ENCODE measurements at places on chromosomes 2 and 18.

- DNase-seq = no peak
Observed at GRCh38 chr2:165163761-165164160, 40.1 kb downstream of the SCN3A start.

DNA sequence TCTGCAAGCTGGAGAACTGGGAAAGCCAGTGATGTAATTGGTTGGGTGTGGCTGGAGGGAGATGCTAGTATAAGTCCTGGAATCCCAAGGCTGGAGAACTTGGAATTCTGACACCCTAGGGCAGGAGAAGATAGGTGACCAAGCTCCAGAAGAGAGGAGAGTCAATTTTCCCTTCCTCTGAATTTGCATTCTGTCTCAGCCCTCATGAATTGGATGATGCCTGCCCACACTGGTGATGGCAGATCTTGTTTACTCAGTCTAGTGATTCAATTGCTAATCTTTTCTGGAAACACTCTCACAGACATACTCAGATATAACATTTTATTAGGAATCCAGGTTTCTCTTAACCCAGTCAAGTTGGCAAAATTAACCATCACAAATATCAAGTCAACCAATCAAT is 287.2 kb downstream of the RDH14 start:
- DNase-seq = no peak

GRCh38 chr2:88220718-88221117 is 50.6 kb downstream of the THNSL2 start:
- DNase-seq = no peak

GRCh38 chr18:24436939-24437338 is 10.5 kb downstream of the IMPACT start:
- no peak for DNase-seq

DNA sequence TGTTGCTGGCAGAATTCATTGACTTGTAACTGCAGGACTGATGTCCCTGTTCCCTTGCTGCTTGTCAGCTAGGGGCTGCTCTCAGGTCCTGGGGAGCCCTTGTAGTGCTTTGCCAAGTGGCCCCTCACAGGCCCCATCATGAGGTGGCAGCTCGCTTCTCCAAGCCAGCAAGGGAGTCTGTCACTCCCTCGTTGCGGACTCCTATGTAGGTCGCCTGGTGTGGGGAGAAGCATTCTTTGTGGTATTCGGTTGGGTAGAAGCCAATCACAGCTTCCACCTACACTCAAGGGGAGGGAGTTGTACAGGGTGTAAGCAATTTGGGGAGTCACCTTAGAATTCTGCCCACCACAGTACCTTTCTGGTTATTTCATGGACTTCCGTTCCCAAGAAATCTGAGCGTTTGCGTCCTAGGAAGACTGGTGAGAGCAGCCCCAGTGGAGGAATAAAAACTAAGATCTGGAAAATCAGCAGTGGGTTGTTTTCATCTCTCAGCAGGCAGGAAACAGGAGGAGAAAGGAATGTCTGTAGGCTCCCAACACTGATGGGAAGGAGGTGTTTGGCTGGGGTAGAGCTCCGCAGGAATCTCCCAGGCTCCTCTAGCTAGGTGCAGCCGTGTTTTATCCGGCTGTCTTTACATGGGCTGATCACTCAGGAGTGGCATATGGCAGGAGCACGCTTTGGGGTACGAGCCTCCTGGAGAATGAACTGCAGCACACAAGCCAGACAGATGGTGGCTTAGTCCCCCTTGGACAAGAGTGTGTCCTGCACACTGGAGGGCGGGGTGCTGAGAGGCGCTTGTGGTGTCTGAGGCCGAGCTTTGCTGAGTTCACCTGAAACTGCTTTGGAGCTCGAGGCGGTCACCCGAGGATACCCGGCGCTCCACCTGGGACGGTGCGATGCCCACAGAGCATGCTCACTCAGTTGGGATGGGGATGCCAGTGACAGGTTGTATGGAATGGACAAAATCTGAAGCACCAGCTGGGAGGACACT is 58.3 kb downstream of the LDLRAD4 start:
- peak; percentile 61 for DNase-seq

- no peak for DNase-seq
Observed at GRCh38 chr18:80196528-80197320, 50.6 kb downstream of the PARD6G start.

- no peak for DNase-seq
Observed at GRCh38 chr2:238771218-238771617, 76.7 kb upstream of the TWIST2 start.

DNA sequence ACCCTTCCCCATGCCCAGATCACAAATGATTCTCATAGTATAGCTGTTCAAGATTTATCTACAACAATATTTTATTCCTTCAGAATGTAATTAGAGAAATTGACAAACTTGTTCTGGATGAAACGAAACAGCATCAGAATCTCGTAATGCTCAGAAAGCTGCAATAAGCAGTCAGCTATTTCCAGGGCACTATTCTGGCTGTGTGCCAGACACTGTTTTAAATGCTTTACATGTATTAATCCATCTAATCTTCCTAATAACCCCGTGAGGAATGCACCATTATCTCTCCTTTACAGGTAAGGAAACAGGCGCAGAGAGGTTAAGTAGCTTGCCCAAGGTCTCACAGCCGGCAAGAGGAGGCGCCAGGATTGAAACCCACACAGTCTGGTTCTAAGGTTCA is 10.1 kb upstream of the LYPD6B start:
- DNase-seq = no peak

DNA sequence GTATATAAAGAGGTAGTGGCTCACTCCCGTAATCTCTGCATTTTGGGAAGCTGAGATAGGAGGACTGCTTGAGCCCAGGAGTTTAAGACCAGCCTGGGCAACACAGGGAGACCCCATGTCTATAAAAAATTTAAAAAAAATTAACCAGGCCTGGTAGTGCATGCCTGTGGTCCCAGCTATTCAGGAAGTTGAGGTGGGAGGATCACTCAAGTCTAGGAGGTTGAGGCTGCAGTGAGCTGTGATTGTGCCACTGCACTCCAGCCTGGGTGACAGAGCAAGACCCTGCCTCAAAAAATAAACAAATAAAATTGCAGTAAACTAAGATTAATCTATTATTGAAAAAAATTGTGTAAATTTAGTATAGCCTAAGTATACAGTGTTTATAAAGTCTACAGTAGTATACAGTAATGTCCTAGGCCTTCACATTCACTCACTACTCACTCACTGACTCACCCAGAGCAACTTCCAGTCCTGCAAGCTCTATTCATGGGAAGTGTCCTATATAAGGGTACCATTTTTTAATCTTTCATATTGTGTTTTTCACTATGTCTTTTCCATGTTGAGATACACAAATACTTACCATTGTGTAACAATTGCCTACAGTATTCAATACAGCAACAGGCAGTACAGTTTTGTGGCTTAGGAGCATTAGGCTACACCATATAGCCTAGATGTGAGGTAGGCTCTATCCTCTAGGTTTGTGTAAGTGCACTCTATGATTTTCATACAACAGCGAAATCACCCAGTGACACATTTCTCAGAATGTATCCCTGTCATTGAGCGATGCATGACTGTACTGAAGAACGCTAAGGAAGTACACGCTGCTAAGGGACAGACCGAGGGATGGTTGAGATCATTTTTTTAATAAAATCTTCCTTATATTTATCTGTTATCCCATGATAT is 10.4 kb upstream of the MAP4K3 start:
- no peak for DNase-seq

DNA sequence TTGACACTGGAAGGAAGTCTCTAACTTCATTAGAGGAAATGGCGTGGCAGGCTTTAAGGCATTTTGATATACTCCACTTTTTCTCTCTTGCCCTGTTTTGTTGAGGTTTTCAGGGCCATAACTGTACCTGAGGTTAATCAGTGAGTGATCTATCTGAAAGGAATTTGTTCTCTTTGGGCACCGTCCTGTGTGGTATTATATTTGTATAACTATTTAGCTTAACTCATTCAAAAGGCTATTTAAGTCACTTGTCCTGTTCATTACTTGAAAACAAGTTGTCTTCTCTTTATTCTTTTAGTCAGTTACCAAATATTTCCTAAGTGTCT is 180.4 kb downstream of the NEDD4L start:
- DNase-seq = no peak

GRCh38 chr2:191739194-191739593 is 61.3 kb downstream of the NABP1 start:
- no peak for DNase-seq

GRCh38 chr2:173834141-173834540 is 131.0 kb downstream of the SP3 start:
- no peak for DNase-seq

DNA sequence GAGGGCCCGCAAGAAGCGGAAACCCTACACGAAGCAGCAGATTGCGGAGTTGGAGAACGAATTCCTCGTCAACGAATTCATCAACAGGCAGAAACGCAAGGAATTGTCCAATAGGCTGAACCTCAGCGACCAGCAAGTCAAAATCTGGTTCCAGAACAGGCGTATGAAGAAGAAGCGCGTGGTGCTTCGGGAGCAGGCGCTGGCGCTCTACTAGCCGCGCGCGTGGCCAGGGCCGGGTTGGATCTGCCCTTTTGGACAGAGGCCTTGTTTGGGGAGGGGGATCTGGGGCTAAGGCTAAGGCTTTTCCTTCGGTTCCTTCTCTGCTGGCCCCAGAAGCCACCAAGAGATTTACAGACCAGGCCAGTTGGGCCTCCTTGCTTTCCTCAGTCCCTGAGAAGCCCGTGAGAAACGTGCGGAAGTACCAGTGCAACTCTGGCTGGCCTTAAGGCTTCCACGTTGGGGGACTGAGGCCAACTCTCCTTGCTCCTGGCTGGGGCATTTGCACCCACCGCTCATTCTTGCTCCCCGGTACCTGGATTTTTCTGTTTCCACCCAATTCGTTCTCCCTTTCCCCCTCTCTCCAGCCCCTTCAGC is 1.0 kb downstream of the HOXD12 start:
- DNase-seq = no peak

- no peak for DNase-seq
Observed at GRCh38 chr2:100801402-100801801, 18.5 kb upstream of the NPAS2 start.

DNA sequence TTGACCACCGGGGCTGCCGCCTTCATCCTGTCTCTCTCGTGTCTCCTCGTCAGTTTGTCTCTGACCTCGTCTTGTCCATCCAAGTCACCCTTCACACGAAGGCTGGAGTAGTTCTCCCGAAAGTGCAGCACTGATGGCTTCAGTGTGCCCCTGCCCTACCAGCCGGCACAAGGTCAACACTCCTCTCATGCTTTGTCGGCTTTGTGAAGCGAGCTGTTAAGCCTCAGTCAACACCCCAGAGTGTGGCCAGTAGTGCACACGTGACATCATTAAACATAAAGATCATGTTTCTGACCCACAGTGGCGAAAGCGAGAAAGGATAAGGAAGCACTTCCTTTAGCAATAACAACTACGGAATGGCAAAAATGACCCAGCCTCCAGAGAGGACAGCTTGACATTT is 23.2 kb downstream of the ACKR3 start:
- DNase-seq = no peak

- no peak for DNase-seq
Observed at GRCh38 chr2:74177696-74178095, 983 bp downstream of the MOB1A start.

DNA sequence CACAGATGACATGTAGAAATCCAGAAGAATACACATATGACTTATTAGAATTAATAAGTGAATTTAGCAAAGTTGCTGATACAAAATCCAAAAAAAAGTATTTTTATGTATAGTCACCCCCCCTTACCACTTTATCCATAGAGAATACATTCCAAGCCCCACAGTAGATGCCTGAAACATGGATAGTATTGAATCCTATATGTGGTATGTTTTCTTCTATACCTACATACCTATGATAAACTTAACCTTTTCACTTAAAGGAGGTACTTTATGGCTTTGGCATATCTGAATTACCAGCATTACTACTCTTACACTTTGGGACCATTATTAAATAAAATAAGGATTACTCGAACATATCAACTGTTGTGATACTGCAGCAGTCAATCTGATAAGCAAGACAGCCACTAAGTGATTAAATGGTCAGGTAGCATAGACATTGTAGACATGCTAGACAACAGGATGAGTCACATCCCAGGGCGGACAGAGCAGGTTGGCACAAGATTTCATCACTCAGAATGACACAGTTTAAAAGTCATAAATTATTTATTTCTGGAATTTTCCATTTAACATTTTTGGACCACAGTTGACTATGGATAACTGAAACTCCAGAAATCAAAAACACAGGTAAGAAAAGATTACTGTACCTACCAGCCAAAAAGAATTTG is 208.2 kb upstream of the CHAC2 start:
- DNase-seq = no peak

DNA sequence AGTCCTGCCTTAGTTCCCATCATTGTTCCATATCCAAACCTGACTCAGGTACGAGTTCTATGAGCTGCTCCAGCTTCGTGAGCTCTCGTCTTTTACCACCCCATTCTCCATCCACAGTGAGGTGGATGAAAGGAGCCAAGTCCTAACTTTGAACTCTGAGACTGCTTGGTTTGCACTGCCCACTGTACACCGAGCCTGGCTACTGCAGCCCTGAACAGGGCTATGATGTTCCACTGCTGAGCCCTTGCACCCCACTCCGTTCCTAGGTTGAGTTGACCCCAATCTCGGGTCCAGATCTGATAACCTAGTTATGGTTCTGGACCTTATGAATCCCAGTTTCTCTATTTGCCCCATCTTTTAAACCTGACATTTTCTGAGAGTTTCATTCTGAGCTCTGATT is 5.3 kb upstream of the DYNAP start:
- no peak for DNase-seq

All from CD4-positive, alpha-beta T cell treated with Interferon alpha-2 for 1 hour (primary cell).